Neural progenitor cell (in vitro differentiated cells): ENCODE measurements at places on chromosomes 5 and 9.

DNA sequence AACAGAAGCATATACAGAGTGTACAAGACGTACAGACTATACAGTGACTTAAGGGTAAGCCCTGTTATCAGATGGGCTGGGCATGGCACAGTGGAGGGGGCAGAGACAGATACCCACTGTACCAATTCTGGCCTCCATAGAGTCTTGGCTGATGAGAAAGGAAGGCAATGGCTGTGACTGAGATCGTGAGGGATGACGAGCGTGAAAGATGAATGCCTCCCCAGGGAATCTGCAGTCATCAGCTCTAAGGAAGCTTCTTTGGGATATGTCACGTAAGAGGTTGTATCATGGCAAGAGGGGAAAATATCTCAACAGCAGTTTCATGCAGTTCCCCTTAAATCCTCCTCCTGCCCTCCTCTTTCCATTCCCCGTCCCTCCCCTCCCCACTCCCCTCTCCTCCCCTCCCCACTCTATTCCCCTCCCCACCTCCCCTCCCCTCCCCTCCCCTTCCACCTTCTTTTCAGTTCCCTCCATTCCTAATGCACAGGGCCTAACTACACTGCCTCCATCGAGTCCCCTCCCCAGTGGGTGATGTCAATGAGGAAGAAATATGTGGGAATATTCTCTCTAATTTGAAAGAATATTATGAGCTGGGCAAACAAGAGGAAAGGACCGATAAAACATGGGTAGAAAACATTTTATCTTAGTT, 226.4 kb upstream of the DAP start:
- no peak for DNase-seq

DNA sequence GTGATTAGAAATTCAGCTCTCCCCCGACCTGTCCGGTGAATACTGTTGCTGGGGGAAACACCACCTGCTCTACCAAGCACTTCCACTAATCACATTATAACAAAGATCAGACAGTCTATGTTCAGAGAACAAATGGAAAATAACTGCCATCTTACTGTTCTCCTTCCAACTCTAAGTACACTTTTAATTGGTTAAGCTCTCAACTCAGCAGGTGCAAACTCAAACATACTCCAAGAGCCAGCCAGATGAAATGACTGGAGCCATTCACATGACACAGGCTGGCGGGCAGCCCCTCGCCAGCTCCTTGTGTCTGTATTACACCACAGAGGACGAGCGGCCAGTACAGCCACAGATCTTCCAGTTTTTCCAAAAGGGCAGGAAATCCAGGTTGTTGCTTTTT, 16.1 kb downstream of the LIFR start:
- DNase-seq = peak; percentile 53

DNA sequence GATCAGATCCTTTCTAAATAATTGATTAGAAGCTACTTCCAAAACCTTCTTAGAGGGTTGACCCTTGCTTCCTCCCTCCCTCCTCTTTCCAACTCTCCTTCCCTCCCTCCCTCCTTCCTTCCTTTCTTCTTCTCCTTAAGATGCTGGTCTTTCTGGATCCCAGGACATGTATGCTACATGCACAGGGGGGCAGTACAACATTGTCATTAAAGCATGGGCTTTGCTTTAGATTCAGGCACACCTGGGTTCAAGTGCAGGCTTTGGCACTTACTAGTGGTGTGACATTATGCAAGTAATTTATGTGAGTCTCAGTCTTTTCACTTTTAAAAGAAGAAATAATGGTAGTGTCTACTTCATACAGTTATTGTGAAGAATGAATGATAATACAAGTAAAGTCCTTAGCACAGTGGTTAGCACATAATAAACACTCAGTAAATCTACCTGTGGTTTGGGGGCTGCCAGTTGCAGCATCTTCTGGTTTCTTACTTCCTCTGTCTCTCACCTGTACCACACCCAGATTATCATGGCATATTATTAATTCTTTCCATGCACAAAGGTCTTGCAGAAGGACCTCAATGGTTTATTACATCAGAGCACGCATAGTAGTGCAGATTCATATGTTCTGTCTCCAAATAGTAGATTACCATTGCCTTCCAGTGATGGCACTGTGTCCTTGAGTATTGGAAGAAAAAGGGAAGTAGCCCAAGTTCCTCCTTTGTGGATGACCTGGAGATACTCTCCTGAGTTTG, 154.1 kb downstream of the ARHGAP26 start:
- DNase-seq = no peak

DNA sequence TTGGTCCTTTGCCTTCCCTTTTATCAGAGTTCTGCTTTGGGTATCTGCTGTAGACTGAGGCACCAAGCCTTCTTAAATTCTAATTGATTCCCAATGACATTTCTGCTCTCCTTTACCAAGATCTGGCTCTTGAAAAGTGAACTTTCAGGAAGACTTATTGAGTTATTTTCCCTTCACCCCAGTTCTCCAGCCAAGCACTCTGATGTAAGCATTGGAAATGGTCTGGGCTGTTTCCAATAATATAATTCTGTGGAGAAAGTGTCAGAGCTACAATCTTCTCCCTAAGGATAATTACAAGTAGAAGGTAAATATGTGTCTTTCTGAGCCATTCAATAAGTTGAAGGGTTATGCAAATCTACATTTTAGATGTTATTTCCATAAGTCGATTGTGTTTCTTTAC, 30.8 kb downstream of the BTF3 start:
- no peak for DNase-seq

DNA sequence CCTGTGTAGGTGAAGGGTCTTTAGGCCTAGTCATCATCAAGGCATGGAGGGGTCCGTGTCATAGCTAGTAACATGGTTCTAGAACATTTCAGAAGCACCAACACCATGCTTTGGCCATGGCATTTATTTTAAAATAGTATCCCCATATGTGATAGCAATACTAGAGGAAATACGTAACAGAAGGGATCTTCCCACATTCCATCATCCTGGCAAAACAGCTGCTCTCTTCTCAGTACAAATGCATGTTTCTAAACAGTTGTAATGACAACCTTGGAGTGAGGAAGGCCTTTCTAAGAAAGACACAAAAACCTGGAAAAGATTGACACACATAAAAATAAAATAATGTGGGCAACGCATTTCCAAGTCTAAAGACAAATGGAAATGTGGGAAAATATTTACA, 97.6 kb downstream of the GADD45G start:
- no peak for DNase-seq

- DNase-seq = no peak
These were observed 382.5 kb downstream of the PLK2 start for GRCh38 chr5:58077416-58077815.

- no peak for DNase-seq
These were observed 27.6 kb upstream of the SMIM23 start for GRCh38 chr5:171757853-171758535.

DNA sequence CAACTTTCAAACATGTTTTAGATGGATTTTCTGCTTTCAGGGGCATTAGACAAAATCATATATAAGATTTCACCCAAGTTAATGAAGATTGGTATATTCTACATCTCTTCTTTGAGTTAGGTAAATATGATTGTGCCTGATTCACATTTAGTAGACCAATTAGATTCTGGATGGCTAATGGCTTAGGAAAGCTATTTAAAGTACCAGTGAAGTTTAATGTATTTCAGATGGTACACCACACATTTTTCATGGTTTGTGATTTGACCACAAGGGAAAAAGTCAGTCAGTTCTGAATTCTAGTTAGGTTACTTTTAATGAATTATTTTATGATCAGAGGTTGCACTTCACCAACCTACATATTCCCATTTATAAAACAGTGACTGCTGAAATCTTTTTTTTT, 409.7 kb downstream of the ADGRV1 start:
- DNase-seq = no peak

DNA sequence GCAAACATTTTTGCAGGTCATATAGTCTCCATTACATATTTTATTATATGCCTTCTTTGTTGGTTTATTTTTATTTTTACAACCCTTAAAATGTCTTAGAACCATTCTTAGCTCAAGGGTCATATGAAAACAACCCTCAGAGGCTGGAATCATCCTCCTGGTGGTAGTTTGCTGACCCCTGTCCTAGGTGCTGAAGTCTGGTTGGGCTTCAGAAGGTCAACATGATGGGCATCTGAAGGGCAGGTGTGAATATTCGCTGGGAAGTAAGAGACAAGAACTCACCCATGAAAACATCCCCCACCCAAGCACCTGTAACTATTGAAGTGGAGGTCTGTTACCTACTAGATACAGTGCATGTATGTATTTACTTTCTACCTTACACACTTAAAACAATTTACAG, 75.4 kb downstream of the OSMR start:
- peak; percentile 38 for DNase-seq

- DNase-seq = peak; percentile 4
These were observed 1916.7 kb downstream of the EFNA5 start for GRCh38 chr5:105754056-105754455.

DNA sequence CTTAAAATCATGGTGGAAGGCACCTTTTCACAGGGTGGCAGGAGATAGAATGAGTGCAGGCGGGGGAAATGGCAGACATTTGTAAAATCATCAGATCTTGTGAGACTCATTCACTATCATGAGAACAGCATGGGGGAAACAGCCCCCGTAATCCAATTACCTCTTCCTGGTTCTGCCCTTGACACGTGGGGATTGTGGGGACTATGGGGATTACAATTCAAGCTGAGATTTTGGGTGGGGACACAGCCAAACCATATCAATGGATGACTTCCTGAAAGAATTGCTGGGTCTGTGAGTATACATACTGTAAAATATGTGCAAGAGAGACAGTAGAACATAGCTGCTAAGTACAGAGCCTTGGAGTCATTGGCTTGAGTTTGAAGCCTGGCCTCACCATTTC, 47.0 kb downstream of the KIAA1958 start:
- no peak for DNase-seq

- peak; percentile 71 for DNase-seq
These were observed 188.5 kb upstream of the GRAMD2B start for GRCh38 chr5:126234563-126235195.

- no peak for DNase-seq
These were observed 115.1 kb downstream of the CDC42SE2 start for GRCh38 chr5:131378721-131379541.

- no peak for DNase-seq
These were observed 40.2 kb downstream of the SH3RF2 start for GRCh38 chr5:145976431-145977155.

DNA sequence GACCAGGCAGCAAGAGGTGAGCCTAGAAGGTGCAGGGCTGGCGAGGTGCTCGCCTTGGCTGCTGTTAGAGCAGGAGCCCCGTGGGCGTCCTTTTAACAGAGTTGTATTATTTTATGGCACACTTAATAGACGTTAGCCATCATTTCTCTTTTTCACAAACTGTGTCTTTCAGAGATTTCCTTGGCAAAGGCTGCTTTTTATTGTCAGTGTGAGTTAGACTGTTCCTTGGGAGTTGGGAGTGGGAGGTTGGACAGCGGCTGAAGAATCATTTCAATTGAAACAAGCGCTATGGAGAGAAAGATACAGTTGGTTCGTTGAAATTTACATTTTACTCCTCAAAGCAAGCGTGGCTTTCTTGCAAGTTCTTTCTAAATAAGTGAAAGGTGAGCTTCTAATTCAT, 133.2 kb downstream of the TRIO start:
- DNase-seq = no peak

- DNase-seq = no peak
These were observed 96.3 kb downstream of the CDH18 start for GRCh38 chr5:19891658-19892057.

DNA sequence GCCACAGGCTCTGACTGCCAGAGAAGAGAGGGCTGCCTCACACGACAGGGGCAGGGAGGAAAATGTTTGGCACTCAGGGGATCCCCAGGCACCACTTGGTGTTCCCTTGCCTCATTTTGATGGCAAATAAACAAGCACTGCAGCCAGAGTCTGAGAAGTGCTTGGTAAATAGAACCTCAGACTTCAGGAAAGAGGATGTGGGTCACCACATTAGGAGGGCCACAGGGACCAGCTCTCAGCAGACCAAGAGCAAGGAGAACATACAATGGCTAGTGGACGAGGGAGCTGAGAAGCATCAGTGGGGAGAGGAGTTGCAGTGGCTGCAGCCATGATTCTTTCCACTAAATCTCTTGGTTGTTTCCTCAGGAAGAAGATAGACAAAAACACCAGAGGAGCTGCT, 413.9 kb downstream of the GADD45G start:
- no peak for DNase-seq

- DNase-seq = peak; percentile 88
These were observed at the start of gene UNC5A for GRCh38 chr5:176810081-176810597. Gene UNC5A (plus strand): TSS chr5:176810559. CDS start chr5:176810751, 192 bp downstream.

GRCh38 chr5:175627739-175628138, 30.1 kb upstream of the HRH2 start:
- DNase-seq = no peak

- no peak for DNase-seq
These were observed 5.9 kb downstream of the HMCN2 start for GRCh38 chr9:130271473-130271872.

DNA sequence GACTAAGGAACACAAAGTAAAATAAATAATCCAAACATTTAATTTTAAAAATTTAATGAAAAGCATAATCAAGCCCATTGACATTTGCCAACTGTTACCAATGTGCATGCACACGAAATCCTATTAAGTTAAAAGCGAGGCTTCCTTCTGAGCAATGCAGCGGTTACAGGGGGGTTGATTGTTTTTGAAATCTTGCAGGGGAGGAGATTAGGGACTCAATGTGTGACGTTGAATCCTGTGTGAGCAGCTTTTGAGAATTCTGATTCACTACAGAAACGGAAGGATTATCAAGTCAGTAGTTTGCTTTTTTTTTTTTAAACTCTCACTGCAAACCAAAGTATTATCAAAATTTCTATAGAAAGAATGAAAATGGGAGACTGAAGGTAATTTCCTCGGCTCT, 109.5 kb downstream of the PRKACG start:
- DNase-seq = peak; percentile 57

- peak; percentile 61 for DNase-seq
These were observed 339.2 kb downstream of the GLIS3 start for GRCh38 chr9:3960661-3961144.
